ENCODE measurements at places on chromosomes 3 and 15.

DNA sequence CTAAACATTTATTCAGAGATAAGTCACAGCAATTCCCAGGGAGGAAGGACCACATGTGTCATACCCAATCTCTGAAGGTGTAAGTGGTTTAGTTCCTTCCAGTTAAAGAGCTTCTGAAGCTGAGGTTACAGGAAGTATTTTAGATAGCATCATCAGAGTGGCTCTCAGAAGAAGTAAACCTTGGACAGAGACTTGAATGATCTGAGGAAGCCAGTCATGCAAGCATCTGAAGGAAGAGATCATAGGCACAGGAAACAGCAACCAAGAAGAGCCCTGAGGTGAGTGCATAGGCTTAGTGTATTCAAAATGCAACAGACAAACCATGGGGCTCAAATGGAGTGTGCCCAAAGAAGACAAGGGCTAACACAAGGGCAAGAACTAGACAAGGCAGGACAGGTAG, 210.3 kb downstream of the ULK4 start:
- DNase-seq = no peak

GRCh38 chr3:184656829-184657681, 54.8 kb downstream of the MAGEF1 start:
- DNase-seq = no peak

DNA sequence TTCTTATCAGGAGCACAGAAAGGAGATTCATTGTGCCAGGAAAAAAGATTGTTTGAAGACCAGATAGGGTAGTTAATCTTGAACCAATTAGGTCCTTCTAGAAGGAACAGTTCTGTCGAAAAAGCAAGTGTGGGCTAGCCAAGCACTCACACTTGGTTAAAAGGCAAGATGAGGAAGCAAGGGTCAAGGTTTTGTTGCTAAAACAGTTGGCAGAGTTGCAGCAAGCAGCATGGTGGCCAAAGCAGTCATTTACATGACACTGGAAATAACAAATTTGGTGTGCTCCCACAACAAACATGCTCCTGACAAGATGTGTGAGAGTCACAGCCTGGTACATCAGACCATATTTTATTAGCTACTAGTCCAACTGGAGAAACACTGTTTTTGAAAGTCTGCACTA, 228.0 kb upstream of the CFAP20DC start:
- DNase-seq = no peak

GRCh38 chr15:96261575-96262034, 68.9 kb upstream of the NR2F2 start:
- no peak for DNase-seq

- DNase-seq = no peak
These were observed 138.2 kb downstream of the EPHA3 start for GRCh38 chr3:89245612-89246011.

DNA sequence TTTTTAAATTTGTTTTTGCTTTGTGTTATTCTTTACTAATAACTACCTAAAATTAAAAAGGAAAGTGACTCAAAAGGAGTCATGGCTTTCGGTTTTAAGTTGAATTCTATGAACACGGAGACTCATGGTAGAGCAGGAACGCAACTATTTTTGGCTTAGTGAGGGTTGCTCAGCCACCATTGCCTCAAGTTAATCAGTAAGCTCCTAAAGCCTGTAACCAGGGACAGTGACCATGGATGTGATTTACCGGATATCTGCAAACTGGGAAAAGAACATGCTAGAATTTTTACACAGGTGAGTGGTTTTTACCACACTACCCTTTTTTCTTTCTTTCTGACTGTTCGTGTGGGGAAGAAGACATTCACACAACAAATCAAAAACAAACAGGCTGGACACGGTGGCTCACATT, 11.8 kb downstream of the SLC12A8 start:
- no peak for DNase-seq

- no peak for DNase-seq
These were observed 204.3 kb upstream of the ALCAM start for GRCh38 chr3:105162448-105162847.

- DNase-seq = no peak
These were observed 534.1 kb upstream of the GRM7 start for GRCh38 chr3:6326771-6327170.

DNA sequence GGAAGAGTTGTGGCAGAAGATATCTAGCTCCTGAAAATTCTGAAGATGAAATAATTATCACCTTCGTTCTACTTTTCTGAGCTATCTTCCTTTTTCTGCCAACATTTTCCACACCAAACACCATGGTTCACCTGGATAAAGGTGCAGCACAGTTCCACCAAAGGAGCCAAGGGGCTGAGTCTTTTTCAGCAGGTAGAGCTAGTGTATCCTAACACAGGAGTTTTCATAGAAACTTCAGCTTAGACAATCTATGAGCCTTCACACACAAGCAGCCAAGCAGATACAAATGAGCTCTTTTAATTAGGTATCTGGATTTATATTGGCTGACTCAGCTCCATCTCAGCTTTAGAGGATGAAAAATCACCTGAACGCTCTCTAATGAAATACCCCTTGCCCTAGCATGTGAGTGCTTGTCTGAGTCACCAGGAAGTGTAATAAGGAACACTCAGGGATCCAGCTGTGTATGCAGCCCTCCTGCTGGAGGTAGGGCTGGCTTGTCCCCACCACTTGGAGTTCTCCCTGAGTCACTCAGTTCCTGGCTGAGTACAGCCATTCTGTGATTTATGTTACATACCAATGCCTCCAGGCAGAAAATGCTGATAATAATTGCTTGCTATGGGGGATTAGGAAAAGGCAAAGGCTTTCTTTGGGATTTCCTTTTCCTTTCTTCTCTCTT, 385.7 kb downstream of the LSAMP start:
- no peak for DNase-seq

DNA sequence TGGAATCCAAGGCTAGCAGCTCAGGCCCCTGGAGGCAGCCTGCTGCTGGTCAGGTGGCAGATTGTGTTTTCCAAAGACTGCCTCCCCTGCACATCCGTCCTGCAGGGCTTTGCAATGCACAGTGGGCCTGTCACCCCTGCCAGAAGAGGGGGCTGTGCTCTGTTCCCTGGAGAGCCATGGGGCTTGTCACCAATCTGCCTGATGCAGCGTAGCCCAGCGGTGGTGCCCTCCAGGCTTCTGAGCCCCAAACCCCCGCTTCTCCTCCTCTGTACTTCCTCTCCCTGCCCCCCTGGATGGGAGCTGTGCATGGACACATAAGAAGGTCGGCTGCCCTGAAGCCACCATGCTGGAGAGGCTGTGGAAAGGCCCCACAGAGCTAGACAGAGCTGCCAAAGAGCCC, 10.0 kb upstream of the PLXNA1 start:
- no peak for DNase-seq

DNA sequence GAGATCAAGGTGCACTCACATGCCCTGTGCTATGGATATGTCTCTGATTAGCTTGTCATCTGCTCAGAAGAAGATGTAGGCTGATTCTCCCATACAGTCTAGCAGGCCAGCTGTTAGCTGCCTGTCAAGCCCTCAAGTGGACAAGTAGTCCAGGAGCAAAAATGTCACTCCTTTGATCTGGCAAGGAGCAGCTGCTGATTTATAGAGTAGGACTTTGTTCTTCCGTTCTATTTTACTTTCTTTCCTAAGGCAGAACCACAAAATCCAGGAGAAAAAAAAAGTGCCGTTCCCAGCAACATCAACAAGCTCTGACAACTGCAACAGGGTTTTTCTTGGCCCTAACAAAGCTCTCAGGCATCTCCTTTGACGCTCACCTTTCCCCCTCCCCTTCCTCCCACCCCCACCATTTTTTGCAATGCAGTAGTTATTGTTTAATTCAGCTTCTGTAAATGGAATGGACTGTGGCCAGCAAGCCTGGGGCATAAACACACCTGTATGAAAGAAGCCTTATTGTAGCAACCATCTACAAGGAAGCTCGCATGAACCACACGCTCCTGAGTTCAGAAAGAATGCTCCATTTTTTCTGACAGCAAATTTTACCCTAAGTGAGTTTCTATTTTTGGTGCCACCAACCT, 196.3 kb downstream of the MEIS2 start:
- no peak for DNase-seq

DNA sequence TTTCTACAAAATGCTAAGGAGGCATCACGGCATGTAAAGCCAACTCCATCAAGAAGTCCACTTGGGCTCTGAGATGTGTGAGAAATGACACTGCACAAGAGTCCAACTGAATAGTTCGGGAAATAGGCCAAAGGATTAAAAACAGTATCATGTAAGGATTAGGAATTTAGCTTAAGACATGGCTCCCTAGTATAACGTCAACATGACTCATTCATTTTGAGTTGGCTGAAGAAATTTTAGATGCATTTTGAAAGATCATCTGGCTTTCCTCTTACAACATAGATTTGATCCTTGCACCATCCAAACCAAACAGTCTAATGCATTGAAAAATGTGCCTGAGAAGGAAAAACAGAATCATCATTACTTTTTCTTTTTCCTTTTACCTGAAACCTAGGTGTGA, 109.3 kb upstream of the MME start:
- no peak for DNase-seq

GRCh38 chr3:141302364-141303141, 65.8 kb upstream of the ZBTB38 start:
- no peak for DNase-seq

DNA sequence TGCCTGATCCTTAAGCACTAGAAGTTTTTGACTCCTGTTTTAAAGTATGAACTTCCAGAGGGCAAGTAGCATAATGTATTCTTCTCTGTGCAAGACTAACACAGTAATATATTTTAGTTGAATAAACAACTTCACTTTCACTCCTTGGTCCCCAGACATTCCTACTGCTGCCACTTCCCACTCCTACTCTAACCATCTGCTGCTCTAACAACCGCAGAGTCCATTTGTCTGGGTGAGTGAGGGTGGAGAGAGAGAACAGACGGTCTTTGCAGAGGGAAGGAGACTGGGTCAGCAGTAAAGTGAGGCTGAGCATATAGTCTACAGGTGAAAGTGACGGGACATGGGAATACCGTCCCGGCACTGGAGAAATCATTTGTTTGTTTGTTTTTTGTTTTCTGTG, 301.0 kb upstream of the SLCO3A1 start:
- no peak for DNase-seq

DNA sequence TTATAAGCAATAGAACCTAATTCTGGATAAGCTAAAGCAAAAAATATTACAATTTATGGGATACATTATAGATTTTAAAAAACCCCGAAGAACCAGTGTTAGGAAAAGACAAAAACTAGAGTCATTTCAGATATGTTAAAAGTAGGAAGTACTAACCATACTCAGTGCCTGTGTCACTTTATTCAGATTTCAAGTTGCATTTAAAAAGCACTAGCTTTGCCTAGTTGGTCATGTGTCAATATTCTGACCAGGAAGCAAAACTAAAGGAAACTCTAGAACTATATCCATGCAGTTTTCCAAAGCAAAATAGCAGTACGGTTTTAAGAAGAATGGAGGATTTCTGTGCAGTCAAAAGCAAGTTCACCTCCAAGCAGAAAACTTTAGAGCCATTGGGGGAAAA, 88.4 kb downstream of the RAP2B start:
- no peak for DNase-seq

DNA sequence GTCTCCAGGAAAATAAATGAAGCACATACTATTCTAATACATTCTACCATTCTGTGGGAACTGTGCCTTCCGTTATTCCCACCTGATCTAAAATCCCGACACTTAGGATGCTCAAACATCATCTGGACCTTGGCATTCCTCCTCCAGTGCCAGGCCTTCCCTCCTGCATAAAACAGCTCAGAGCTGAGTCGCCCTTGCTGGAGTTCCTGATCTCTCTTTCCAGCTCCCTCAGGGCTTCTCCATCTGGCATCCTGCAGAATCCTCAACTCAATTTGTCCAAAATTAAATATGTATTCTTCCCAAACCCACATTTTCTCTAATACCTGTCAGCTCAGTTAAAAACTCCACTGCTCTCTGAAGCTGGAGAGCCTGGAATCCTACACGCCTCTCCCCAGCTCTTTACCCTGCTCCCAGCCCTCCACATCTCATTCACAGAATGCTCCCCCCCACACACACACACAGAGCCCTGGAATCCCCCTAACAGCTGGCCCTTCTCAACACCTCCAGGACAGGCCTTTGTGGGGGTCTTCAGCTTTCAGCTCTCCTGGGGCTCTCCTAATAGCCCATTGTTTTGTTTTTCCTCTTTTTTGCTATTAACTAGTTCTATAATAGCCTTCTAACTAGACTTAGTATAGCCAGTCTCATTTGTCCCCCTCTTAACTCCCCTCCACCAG, 78.5 kb downstream of the HMG20A start:
- DNase-seq = no peak

DNA sequence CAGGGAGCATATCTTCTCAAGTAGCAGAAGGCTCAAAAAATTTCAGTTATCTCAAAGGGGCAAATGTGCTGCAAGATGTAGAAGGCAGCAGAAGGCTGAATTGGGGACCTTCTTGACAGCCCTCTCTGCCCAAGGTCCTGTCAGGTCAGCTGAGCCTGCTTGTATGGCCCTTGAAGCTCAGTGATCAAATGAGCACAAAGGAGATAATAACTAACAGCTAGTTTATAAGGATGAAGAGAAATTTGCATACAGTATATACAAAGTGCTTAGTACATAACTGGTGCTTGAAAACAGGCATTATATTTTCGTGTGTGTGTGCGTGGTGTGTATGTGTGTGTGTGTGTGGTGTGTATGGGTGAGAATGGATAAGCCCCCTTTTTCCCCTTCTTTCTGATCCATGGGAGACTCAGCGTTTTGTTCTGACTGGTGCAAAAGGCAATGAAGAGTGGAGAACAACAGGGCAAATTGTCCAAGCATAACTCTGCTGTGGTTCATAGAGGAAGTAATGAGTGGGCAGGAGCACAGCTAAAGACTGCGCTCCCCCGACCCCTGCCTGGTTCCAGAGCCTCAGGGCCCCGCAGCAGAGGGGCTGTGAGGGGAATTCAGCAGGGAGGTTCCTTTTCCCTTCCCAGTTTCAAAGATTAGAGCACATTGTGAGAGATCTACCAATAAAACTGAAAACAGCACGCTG, 356.8 kb upstream of the NR2F2 start:
- DNase-seq = no peak

DNA sequence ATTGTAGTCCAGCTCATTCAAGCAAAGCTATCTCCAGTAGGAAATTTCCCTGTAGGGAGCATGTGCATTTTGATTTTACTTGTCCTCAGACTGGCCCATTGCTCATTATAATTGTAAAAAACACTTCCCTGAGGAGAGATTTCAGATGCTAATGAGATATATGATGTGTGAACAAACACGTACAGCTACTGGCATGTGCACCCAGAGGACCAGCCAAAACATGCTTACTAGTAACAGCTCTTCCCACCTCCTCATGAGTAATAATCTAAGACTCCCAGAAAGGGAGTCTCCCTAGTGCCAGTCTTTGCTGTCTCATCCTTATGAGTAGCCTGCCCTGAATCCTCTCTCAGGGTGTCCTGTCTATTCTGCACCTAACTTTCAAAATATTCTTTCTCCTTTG, 43.4 kb downstream of the FBXO22 start:
- DNase-seq = no peak

DNA sequence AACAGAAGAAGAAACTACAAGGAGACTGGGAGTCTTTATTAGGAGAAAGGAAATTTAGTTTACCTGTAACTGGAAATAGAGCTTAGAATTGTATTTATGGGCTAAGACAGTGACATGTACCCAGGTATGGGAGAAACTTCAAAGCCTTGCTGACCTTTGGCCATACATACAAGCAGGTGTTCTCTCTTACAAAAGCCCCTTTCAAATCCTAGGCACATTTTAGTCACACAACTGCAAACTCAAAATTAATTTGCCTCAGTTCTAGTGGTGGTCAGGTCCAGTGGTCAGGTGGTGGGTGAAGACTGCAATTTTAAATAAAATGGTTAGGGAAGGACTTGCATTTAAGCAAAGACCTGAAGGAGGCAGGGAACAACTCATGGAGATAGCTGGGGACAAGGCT, 30.4 kb downstream of the GATM start:
- DNase-seq = no peak

- DNase-seq = peak; percentile 67
These were observed 72.8 kb downstream of the SLC9A9 start for GRCh38 chr3:143775459-143775858.

- DNase-seq = no peak
These were observed 760.1 kb upstream of the NECTIN3 start for GRCh38 chr3:110311541-110311940.

All from NCI-H774 (cell line).